T-helper 1 cell (primary cell): ENCODE measurements at places on chromosomes 12 and 14.

- no peak for DNase-seq
These were observed 19.6 kb downstream of the CCDC60 start for GRCh38 chr12:119354172-119354571.

DNA sequence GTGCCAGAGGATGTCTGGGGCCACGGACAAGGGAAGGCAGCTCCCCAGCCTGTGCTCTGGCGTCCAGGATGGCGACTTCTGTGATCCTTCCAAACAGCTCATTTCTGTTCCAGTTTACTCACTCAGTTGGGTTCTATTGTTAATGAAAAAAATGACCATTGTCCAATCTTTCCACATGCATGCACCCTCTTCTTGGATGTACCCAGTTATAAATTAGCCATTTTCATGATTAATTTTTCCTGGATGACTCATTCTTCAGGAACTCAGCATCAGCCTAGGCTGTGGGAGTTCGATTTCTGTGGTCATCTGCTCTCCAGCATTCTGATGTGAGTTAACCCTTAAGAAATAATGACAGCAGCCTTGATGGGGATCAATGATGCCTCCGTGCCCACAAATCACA, 926.8 kb downstream of the BCL11B start:
- no peak for DNase-seq

DNA sequence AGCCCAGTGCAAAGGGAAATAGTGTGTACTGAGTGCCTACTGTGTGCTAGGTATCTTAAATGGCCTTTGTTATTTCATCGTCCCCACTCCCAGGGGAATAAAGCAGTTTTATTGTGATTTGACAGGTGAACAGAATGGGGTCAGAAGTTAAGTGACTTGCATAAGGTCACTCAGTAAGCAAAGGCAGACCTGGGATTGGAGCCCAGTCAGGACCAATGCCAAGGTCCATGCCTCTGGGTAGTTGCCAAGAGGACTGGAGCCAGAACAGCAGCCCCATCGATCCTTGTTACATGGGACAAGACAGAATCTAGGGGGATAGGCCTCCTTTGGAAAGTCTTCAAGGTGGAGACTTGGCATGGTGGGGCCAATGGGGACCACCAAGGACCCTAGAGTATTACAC, 227.4 kb upstream of the PWP1 start:
- no peak for DNase-seq

- DNase-seq: no peak
These were observed 509.7 kb downstream of the NAV3 start for GRCh38 chr12:78340406-78340805.

GRCh38 chr14:47277703-47278102, 397.7 kb downstream of the MDGA2 start:
- no peak for DNase-seq

GRCh38 chr12:52141875-52142274, 49.9 kb downstream of the KRT80 start:
- DNase-seq: no peak

DNA sequence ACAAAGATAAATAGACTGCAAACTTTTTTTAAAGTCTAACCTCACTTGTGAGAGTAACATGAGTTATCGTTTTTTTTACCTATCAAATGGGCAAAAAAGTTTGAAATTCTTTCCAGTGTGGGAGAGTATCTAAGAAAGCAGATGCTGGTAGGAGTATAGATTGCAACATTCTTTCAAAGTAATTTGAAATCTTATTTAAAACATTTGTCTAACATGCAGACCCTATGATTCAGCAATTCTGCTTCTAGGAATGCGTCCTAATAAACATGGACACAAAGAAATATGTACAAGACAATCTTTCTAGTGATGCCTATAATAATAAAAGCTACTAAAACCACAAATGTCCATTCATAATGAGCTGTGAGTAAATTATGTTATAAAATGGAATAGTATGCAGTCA, 110.4 kb upstream of the TMCC3 start:
- DNase-seq: no peak

DNA sequence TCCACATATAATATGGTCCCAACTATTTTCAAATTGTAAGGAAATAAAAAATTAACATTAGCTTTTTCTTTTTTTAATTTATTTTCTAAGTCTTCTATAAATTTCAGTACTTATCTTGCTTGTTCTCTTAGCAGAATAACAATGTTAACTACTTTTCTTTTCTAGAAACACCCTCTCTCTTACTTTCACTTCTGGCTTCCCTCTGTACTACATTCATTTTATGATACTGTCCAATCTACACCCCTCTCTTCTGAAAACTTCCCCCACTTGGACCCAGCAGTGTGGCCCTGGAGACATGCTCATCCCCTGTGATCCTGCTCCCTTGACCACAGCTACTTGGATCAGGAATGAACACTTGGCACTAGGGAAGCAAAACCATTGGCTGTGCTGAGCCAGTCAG, 15.7 kb downstream of the SGPP1 start:
- no peak for DNase-seq

DNA sequence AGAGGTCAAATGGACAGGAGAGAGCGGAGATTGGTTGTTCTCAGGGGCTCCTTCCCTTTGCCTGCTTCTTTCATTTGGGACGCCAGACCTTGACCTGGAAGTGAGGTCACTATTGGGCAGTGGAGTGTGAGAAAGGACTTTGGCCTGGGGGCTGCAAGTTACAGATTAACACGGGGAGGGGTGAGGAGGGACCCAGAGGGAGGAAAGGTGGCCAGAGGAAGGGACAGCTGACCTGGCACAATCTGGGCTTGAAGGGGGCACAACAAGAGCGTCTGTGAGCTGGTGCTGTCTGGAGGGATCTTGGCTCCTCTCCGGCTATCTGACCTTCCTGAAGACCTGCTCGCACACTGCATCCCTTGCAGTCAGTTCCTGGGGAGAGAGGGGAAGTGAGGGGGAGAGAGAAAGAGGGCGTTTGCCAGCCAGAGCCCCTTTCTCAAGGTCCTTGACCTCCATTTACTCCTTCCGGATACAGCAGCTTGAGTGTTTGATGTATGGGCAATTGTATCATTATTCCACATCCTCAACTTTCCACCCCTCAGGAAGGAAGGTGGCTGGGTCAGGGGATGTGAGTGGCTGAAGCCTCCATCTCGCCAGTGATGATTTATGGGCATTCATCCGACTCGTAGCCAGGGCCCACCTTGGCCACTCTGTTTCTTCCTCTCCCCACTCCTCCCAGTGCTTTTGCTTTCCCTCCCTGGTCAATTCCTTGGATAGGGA, 4.7 kb downstream of the RBP5 start:
- no peak for DNase-seq

GRCh38 chr12:70745048-70745447, 107.8 kb upstream of the PTPRB start:
- DNase-seq: no peak

DNA sequence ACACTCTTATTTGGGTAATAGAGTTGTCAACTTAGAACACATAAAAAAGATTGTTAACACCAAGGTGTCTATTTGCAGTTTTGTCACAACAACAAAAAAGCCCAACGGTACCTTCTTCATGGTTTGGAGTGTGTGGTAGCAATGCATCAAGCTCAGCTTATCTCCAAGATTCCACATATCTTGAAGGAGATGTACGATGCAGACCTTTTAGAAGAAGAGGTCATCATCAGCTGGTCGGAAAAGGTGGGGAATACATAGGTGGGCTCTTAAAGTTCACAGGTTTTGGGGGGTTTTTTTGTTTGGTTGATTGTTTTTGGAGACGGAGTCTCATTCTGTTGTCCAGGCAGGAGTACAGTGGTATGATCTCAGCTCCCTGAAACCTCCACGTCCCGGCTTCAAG, 5.5 kb downstream of the EIF5 start:
- DNase-seq: no peak

DNA sequence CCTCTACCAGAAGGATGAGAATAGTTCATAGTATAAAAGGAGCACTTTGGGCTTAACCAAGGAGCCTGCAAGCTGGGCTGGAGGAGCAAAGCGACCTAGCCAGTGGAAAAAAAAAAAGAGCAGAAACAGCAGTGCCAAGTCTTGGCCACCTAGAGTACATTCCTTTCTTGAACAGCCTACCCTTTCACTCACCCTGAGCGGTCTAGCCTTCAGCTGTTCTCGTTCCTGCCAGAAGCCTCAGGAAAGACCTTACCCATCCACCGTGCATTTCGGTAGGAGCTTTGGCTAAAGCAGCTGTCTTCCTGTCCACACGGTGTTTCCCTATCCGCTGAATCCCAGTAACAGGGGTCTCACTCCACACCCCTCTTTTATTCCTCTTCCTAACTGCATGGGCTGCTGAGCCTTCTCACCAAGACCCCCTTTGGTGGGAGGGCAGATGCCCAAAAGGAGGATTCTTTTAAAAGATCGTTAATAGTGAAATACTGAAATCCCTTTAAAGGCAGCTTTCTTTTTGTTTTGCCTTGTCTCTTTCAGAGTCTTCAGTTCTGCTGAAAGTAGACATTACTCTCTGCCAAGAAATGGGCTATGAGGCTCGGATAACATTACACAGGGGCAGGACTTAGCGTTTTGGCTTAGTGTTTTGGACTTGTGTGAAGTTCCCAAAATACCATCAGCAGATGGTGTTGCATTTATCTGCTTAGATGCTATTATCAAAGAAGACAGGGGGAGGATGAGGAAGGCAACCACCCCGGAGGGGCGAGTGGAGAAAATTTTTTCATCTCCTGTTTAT, 88.5 kb upstream of the METAP2 start:
- DNase-seq: no peak

DNA sequence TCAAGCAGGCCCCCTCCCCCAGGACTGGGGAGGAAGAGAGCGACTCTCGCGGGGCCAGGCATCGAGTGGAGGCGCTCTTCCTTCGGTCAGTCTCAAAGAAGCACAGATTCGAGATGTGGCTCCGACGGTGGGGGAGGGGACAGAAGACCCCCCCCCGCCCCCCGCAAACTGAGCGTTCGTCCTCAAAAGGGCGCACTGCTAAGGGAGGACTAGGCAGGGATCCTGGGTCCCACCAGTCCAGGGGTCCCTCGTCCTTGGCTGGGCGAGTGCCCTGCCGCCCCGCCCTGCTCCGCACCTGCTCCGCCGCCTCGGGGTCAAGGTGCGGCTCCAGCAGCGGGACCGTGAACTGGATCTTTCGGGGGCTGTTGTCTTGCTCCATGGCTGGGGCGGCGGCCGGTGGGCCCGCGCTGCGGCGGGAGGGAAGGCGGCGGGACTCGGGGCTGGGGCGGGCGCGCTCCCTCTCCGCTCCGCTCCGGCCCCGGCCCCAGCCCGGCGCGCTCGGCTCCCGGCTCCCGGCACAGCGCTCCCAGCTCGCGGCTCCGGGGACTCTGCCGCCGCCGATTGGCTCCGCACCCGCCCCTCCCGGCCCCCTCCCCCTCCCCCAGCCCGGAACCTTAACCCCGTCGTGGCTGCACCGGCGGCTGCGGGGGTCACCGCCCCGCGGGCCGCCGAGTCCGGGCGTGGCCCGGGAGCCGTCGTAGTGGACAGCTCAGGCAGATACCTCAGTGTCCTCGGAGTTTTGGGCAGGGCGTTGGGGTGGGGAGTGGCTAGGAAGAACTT, at the start of gene PPP1R1A:
PPP1R1A (minus strand) TSS at position 550 of the 780 bp plus-strand sequence; CDS start at position 379, 171 bp downstream.
- DNase-seq: no peak

DNA sequence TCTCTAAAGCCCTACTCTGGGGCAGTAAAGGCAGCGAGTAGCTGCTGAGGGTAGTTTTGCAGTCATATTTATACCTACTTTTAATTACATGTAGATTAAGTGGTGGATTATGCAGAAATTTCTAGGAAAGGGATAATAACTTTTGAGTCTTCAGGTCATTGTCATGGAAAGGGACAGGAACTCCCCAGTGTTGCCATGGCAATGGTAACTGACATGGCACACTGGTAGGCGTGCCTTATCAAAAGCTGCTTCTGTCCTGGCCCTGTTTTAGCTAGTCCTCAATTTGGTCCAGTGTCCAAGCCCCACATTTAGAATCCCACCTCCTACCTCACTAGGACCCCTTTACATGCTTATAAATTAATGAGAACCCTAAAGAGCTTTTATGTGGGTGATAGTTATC, 303.1 kb downstream of the VRK1 start:
- DNase-seq: no peak

- DNase-seq: peak; percentile 75
These were observed at the start of gene SLC16A7 for GRCh38 chr12:59595883-59596540. SLC16A7 (plus strand) TSS chr12:59596029; CDS start chr12:59704802, 108,773 bp downstream.

DNA sequence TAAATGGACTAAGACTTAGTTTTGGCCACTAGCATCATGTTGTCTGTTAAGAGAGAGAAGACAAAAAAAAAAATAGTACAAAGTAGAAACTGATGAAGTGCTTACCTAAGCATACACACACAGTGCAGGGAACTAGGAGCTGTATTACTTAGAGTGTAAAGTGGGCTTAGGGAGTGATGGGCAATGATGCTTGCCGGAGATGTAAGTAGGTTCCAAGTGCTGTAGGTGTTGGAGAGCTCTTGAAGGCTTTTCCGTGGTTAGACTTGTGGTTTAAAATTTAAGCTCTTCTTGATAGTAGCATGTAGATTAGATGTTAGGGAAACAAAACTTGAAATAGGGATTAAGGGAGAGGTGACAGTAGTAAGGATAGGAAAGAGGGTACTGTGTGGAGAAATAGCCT, 34.7 kb downstream of the MIA2 start:
- no peak for DNase-seq

GRCh38 chr14:58969951-58970751, 218.3 kb upstream of the DAAM1 start:
- no peak for DNase-seq

DNA sequence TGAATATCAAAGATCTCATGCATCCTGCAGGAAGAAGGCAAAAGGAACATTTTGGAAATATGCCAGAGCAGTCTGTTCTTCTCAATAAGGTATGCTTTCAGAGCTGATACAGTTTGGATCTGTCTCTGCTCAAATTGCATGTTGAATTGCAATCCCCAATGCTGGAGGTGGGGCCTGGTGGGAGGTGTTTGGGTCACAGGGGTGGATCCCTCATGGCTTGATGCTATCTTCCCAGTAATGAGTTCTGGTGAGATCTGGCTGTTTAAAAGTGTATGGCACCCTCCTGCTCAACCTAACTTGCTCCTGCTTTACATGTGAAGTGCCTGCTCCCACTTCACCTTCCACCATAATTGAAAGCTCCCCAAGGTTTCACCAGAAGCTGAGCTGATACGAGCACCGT, 76.6 kb downstream of the RIN3 start:
- no peak for DNase-seq

GRCh38 chr14:84144166-84144565, 1385.8 kb upstream of the FLRT2 start:
- no peak for DNase-seq

- DNase-seq: no peak
These were observed 21.8 kb downstream of the SUSD6 start for GRCh38 chr14:69633238-69633637.

DNA sequence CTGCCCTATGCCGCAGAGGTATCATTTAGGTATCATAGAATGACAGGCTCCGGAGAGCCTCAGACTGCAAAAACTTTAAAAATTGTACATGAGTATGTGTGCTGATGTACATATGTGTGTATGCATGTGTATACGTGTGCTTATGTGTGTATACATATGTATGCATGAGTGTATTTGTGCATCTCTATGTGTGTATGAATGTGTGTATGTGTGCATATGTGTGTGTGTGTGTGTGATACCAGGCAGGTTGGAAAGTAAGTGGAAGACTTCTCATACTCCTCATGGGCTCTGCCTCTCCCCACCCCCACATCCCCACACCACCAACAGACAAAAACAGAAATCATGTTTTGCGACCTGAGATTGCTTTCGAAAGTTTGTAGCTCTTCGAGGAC, 621 bp upstream of the TMEM117 start:
- peak; percentile 15 for DNase-seq

GRCh38 chr14:52553002-52553670, 500 bp downstream of the GPR137C start:
- DNase-seq: no peak

- DNase-seq: no peak
These were observed 235.7 kb downstream of the TTC8 start for GRCh38 chr14:89060191-89060590.
